ENCODE measurements at places on chromosomes 11 and 22.

DNA sequence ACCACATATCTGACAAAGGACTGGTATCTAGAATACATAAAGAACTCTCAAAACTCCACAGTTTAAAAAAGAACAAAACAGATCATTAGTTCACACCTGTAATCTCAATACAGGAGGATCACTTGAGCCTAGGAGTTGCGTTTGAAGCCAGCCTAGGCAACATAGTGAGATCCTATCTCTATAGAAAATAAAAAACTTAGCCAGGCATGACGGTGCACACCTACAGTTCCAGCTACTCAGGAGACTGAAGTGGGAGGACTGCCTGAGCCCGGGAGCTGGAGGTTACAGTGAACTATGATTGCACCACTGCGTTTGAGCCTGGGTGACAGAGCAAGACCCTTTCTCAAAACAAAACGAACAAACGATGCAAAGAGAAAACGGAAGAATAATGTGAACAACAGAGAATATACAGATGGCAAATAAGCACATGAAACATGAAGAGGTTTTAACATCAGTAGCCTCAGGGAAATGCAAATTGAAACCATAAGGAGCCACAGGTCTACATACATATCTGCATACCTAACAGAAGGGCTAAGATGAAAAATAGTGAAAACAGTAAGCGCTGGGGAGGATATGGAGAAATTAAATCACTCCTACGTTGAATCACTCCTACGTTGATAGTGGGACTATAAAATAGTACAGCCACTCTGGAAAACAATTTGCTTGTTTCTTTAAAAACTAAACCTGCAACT is 70.7 kb downstream of the DGCR2 start:
- no peak for DNase-seq

DNA sequence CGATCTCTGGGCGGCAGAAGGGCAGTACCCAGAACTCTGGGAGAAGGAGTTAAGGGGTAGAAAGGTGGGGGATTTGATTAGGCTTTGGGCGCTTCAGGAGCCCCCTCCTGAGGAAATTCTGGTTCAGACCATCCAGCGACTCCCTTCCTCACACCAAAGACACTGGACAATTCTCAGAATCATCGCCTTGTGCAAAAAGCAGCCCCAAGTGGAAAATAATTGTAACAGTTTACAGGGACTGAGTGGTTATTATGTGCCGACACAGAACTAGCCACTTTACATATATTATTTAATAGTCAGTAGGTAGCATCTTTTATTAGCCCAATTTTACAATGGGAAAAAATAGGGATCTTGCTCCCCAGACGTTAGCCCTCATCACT is 662 bp upstream of the TRIM3 start:
- DNase-seq = no peak

GRCh38 chr11:1228101-1228821 is 5.4 kb downstream of the MUC5B start:
- DNase-seq = no peak

- no peak for DNase-seq
Measured at GRCh38 chr11:111631666-111632039, 29.4 kb downstream of the SIK2 start.

DNA sequence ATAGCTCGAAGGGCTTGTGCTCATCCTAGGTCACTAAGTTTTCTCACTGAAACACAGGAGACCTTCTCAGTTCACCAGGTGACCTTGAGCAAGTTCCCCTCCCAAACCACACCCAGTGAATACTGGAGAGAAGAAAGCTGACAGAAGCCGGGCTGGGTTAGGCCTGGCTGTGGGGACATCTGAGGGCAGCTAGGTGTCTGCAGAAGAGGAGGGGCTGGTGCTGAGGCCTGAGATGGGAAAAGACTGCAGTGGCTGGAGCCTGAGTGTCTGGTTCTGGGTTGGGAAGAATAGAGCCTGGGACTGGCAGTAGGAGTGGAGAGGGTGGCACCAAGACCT is 602 bp upstream of the INPP5J start:
- no peak for DNase-seq

- DNase-seq = no peak
Measured at GRCh38 chr22:24434471-24435322, 7.3 kb downstream of the ADORA2A start.

- no peak for DNase-seq
Measured at GRCh38 chr11:33984682-33985389, 66.7 kb upstream of the CAPRIN1 start.

- DNase-seq = peak; percentile 65
Measured at GRCh38 chr22:31139866-31140716, at the start of gene PLA2G3. PLA2G3 (minus strand) TSS chr22:31140508; CDS start chr22:31140354, 154 bp downstream.

- no peak for DNase-seq
Measured at GRCh38 chr11:70491696-70492472, 93.6 kb downstream of the CTTN start.

DNA sequence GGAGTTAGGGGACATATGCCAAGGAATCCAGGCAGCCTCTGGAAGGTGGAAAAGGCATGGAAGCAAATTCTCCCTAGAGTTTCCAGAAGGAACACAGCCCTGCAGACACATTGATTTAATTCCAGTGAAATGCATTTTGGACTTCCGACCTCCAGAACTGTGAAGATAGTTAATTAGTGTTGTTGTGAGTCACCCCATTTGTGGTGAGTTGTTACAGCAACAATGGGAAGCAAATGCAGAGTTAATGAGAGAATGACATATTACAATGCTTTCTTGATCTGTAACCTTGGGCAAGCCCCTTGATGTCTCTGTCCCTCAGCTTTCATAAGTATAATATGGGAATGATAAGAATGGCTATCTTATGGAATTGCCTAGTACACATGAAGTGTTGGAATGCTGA is 178.7 kb downstream of the KIRREL3 start:
- no peak for DNase-seq

GRCh38 chr11:111107501-111107900 is 138.0 kb upstream of the POU2AF2 start:
- DNase-seq = no peak

GRCh38 chr22:46829117-46829891 is 66.9 kb downstream of the TBC1D22A start:
- DNase-seq = no peak

DNA sequence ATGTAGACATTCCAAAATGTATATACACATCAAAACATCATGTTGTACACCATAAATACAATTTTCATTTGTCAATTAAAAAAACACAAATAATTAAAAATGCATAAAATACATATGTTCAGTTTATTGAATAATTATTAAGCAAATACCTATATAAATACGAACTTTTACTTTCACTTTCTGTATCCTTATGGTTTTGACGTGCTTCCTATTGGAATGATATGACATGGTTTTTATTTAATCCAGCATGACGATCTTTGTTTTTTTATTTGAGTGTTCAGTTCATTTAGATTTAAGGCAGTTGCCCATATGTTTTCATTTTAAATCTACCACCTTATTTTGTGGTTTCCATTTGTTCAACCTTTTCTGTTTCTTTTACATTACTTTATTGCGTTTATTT is 198.3 kb upstream of the PLET1 start:
- peak; percentile 9 for DNase-seq

DNA sequence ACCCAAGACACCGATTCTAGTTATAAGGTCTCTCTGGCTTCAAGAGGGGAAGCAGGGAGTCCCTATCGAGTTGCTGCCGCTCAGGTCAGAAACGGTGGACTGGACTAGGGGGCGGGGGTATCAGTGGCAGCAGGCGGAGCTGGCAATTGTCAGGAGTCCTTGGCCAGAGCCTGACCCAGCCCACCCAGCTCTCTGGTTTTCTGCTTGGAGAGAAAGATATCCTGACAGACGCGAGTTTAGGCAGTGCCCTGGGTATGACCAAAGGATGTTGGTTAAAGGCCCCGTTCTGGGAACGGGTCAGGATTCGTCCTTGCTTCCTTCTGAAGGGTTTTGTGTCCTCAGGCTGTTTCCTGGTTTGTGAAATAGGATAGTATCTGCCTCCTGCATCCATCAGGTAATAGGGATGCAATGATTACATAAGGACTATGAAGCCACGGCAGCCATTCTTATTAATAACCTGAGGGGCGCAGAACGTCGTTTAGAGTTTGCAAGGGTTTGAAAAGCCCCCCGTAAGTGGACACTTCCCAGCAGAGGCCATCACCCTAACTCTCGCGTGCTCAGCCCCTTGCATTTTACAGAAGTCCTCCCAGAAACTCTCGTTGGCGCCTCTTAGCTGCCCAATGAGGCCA is 700 bp upstream of the DEPDC5 start:
- no peak for DNase-seq

DNA sequence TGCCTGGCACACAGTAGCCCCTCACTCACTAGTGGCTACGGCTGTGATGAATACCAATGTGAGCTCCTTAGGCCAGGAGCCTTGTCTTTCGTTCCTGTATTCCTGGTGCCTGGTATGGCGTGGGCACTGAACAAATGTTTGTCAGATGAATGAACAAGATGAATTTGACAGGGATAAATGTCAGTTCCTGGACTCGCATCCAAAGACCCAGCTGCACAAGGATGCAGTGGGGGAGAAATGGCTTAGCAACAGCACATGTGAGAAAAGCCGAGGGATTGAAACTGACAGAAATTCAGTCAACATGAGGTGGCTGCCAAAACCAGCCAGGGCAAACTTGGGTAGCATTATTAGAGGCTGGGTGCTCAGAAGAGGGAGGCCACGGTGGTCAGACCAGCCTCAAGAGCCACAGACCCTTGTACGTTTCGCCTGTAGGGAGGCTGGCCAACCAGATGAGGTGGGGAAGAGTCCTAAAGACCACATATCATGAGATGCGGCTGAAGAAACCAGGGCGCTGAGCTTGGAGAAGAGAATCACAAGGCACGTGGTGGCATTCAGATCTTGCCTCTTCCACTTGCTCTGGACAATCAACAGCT is 7.7 kb upstream of the SLC22A8 start:
- DNase-seq = no peak

GRCh38 chr11:132920451-132921096 is 611.7 kb downstream of the OPCML start:
- DNase-seq = no peak

GRCh38 chr11:104764710-104765045 is 133.6 kb downstream of the CASP12 start:
- no peak for DNase-seq

DNA sequence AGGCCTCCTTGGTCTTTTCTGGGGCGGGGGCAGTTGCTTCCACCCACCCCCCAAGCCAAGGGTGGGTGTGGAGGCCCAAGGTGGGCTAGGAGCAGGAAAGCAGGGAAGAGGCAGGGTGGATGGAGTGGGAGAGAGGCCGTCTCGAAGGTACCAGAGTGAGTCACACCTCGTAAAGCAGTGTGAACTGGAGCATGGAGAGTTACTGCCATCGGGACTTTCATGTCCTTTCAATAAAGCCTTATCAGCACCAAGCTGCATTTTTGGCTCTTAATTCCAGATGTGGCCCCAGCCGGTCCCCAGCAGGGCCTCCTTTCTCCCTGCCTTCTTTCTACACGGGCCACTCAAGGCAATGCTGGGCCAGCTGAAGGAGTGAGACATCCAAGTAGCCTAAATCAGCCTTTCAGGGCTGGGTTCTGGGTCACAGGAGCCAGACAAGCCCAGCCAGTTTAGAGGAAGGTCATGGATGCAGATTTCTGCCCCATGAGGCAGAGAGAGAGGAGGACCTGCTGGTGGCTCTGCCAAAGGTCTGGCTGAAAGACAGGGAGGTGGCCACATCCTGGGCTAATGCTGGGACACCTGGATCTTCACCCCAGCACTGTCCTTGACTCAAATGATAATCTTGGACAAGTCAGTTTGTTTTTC is 59.0 kb upstream of the CD82 start:
- no peak for DNase-seq

DNA sequence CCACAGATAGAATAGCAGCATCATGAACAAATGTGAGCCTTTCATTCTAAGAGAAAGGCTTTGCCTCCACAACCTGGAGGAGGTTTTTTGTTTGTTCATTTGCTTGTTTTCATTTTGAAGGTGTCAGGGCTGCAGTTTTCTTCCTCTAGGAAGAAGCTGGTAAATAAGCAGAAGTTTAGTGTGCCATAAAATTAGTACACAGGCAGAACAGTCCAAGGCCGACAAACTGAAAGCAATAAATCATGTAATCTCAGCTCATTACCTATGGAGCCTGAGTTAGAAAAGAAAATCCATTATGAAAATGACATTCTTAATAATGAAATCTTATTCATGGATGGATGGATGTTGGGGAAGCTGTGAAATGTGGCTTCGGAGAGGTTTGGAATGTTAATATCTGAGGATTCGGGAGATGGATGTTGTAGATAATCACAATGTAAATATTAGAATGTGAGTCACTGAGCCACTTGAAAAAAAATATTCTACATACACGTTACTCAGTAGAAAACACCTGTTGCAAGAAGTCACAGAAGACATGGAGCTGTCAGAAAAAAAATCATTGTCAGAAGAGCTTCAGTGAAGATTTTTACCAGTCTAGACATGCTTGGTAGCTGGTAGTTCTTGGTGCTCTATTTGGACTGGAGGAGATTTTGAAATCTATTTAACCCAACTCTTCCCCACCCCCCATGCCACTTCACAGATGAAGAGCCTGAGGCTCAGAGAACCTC is 15.0 kb upstream of the ZDHHC13 start:
- DNase-seq = peak; percentile 12

DNA sequence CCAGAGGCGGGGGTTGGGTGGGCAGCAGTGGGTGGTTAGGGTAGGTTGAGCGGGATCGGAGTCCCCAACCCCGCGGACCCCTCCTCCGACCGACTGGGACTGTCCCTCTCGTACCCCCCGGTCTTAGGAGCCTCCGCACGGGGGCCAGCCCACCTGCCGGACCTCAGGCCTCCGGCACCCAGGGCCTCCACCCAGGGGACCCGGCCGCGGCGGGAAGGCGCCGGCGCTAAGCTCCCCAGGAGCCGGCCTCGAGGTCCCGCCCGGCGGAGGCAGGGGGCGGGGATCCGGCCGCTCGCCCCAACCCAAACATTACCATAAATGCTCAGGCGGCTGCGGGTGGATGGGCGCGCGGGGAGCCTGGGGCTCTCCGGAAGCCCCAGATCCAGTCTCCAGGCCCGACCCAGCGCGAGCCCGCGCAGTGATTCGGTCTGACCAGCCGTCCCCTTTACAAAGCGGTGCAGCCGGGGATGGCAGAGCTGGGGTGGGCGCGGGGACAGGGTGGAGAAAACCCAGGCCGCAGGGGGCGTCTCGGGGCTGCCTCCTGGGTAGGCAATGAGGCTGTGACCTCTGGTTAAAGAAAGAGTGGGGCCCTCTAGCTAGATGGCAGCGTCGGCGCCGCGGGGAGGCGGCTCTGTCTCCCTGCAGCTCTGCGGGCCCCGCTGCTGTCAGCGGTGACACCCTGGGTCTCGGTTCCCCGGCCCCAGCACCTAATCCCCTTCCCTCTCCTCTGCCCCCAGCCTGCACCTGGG is 4.0 kb upstream of the MCAM start:
- DNase-seq = no peak

- DNase-seq = no peak
Measured at GRCh38 chr11:34758262-34758661, 137.4 kb downstream of the EHF start.

DNA sequence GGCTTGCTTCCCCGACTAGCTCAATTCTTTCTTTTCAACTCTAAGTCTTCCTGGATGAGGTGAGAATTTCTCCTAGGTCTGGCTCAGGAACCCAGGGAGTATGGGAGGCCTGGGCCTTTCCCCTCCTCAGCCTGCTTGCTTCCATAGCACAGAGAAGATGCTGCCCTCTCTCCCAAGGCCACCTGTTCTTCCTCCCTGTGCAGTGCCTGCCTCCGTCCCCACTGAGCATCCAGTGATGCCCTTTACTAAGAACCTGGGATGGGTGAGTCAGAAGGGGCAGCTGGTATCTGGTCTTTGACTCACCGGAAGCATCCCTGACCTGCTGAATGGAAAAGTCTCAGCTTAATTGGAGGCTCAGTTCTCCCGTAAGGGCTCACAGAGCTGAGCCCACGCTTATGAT is 607.9 kb downstream of the BUD13 start:
- no peak for DNase-seq
